ENCODE measurements at places on chromosomes 16 and 17.

DNA sequence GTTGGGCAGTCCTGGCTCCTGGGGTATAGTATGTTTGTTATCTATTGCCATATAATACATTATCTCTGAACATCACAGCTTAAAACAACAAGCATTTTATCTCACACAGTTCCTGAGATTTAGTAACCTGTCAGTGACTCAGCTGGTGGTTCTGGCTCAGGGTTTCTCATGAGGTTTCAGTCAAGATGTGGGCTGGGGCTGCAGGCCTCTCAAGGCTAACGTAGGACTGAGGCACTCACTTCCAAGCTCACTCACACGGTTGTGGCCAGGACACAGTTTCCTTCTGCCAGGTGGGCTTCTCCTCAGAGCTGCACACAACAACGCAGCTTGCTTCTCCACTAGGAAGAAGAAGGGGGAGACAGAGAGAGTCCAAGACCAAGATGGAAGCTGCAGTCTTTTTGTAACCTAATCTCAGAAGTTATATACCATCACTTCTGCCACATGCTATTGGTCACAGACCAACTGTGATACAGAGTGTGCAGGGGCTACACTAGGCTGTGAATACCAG, 10.3 kb upstream of the MED13 start:
- DNase-seq: no peak

DNA sequence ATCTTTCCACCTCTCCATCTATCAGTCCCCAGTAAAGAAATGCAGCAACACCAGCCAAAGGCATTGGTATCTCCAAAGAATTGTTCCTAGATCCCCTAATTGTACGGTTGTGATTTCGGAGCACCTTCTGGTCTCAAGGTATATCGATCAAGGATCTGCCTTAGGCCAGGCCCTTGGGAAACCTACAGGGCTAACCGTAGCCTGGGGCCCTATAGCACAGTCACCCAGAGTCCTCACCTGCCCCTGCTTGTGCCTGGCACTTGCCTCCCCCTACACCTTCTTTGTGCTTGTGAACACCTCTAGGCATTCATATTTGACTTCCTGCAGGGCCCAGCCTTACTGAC, 16.8 kb upstream of the AURKB start:
- no peak for DNase-seq

DNA sequence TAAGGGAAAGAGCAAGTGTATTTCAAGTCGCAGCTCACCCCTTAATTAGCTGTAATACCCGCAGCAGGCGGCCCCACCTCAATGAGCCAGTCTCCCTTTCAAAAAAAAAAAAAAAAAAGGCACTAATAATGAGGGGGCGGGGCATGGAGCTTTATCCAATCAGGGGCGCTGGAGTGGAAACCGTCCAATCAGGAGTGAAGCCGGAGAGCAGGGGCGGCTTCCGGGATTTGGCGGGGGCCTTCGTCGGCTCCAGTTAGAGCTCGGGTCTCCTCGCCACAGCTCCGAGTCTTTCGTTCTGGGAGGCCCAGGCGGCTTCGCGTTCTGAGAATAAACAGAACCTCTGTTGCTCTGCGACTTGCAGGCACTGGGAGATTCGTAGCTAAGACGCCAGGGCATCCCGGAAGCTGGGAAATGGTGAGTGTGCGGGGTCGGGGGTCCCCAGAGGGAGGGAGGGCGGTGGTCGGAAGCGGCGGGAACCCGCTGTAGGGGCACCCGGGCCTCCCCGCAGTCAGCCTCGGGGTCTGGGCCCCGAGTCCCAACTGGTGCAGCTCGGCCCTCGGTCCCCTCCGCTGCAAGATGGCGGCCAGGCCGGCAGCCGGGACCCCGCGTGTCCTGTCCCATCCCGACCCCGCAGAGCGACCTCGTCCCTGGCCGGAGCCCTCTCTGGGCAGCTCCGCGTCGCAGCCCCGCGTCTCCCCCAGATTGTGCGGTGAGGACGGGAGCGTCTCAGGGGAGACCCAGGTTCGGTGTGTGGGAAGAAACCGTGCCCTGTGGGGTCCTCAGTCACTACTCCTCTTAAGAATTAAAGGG, at the start of gene ZNF267:
TSS of gene ZNF267 (plus strand) at position 252 of the 810 bp plus-strand sequence. CDS start at position 412, 160 bp downstream.
- DNase-seq: peak; percentile 87

GRCh38 chr16:31006086-31006385, 4.4 kb downstream of the STX1B start:
- no peak for DNase-seq

DNA sequence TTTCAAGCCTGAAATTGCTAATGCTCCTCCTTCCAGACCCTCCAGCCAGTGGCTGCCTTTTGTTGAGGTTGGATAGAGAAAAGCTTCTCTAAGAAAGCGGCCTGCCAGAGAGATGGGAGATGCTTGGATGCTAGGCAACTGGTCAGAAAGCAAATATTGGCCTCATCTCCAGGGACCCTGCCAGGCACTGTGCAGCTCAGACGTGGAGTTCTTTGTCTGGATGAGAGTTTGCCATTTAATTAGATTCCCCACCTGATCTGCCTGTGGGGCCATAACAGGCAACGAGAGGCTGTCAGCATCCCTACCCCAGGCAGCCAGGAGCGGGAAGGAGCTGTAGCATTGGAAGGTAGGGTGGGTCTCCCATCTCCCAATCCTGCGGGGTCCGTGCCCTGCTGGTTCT, 52.7 kb downstream of the ASIC2 start:
- DNase-seq: no peak

GRCh38 chr17:40648384-40648968, 858 bp upstream of the SMARCE1 start:
- DNase-seq: no peak

Measured in stimulated activated CD4-positive, alpha-beta T cell treated with anti-CD3 and anti-CD28 coated beads, Interleukin-1b, Interleukin-23, amount 100 ng/mL, for 1 hour (primary cell).